Suppressor macrophage (primary cell): ENCODE measurements at places on chromosomes 4 and X.

- DNase-seq, result peak; percentile 39
Observed at GRCh38 chr4:46931981-46932380, 22.9 kb upstream of the COX7B2 start.

- peak; percentile 33 for DNase-seq
Observed at GRCh38 chrX:38336538-38337240, 9.4 kb upstream of the RPGR start.

GRCh38 chr4:120051253-120051652 lies 15.4 kb downstream of the MAD2L1 start:
- DNase-seq, result no peak

- no peak for DNase-seq
Observed at GRCh38 chrX:29662759-29663503, 552.4 kb upstream of the MAGEB2 start.

DNA sequence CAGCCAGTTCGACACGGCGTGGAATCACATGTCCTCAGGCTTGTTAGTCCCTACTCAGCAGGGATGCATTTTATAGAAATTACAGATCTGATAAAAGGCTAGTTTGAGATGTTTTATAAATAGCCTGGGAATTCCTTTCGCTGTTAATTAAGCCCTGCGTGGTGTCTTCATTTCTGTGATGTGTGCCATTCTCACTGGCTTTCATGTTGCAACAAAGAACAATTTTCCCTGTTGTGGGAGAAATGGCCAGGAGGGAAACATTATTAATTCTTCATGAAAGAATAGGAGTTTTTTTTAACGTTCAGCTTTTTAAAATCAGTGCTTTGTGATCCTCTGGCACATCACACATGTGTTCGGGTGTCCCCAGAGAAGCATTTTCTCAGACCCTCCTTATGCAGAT lies 427.3 kb upstream of the FRG1 start:
- DNase-seq, result no peak
